Activated T-cell treated with anti-CD3 and anti-CD28 coated beads, Interleukin-2, amount 50 U/mL, for 4 hours (primary cell): ENCODE measurements at places on chromosomes 3 and 15.

GRCh38 chr3:114299941-114300624 is 6.3 kb downstream of the TIGIT start:
- DNase-seq = no peak

GRCh38 chr3:171783086-171783485 is 27.2 kb downstream of the PLD1 start:
- DNase-seq = no peak

DNA sequence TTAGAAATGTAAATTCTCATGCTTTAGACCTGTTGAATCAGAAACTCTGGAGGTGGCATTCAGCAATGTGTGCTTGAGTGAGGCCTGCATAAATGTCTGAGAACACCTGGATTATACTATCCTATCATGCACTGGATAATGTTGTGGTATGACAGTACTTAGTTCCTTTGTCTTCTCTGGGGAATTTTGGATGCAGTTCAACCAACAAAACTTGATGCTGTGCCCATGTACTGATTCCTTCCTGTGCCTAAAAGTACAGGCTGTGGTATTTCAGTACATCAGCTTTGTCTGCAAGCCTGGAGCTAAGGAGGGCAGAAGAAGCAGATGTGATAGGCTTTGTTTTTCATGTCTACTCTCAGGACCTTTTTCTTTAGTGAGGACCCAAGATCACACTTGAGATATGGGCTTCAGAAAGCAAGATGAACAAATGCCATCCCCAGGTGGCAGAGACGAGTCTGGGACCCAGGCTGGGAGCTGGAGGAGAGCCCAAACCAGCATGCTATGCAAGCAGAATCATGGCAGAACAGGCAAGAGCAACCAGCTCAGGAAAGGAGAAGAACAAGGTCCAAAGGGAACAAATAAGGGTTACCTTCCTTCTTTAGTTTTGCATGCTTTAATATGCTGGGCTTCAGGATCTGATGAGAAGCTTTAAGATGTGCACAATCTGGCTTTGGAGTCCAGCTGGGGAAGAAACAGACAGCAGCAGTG is 124.7 kb downstream of the MYRIP start:
- no peak for DNase-seq

- no peak for DNase-seq
Measured at GRCh38 chr15:51992953-51993352, 21.4 kb upstream of the LEO1 start.

DNA sequence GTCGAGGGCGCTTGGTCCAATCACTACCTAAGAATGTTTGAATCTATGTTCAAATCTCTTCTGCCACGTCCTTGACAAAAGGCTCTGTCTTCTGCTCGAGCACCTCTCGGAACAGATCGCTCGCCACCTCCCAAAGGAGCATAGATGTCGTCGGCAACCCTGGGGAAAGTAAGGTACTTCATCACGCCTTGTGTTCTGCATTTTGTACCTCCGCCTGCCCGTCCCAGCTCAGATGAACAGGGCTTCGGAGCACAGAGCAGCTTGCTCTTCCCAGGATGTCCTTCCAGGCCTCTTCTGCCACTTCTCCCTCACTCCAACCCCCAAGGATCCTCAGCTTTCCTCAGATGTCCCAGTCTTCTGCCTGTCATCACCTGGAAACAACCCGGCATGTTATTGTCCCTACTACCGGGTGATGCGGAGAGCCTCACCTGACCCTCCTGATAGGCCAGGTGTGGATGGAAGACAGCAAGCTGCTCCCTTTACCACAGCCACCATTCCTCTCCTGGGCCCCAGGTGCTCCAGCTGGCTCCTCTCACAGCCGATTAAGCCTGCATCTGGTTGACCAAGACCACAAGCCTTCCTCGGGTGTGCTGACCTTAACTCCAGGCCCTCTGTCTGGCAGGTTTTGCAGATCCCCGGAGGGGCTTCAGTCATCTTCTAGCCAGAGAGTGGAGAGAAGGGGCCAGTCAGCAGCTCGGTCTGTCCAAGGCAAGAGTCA is 270.5 kb downstream of the FAM43A start:
- DNase-seq = no peak

GRCh38 chr3:48711727-48712126 is 5.3 kb downstream of the IP6K2 start:
- no peak for DNase-seq

DNA sequence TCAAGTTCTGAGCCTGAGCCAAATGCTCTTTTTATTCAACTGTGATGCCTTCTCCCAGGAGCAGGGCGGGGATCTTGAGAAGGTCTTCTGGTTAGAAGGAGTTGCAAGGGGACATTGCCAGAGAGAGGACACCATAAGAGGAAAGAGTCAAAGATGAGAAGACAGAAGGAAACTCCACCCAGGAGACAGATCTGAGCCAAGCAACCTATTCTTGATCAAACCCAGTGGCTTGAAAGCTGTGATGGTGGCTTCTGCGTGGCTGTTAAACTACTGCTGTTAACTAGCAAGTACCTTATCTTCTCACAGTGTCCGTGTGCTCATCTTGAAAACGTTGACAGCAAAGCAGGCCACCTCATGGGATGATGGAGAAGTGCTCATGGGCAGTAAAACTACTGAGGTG is 19.8 kb upstream of the AGBL1 start:
- DNase-seq = no peak

- no peak for DNase-seq
Measured at GRCh38 chr15:87631775-87632174, 624.8 kb downstream of the NTRK3 start.

- peak; percentile 14 for DNase-seq
Measured at GRCh38 chr3:10758304-10759037, 57.6 kb upstream of the SLC6A11 start.

DNA sequence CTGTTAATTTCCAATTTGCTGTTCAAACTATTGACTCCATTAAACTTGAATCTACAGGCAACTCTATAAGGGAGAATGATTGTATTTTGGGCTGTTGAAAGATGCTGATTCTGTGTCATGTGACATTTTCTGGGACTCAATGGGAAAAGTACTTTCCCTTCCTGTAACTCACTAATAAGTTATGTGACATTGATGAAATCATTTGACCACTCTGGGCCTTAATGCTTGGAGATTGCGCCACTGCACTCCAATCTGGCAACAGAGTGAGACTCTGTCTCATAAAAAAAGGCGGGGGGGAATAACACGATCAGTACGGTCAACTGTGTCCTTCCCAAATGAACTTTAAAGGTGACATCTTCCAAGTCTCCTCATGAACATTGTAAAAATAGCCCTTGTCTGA is 215.2 kb upstream of the SGO1 start:
- no peak for DNase-seq

DNA sequence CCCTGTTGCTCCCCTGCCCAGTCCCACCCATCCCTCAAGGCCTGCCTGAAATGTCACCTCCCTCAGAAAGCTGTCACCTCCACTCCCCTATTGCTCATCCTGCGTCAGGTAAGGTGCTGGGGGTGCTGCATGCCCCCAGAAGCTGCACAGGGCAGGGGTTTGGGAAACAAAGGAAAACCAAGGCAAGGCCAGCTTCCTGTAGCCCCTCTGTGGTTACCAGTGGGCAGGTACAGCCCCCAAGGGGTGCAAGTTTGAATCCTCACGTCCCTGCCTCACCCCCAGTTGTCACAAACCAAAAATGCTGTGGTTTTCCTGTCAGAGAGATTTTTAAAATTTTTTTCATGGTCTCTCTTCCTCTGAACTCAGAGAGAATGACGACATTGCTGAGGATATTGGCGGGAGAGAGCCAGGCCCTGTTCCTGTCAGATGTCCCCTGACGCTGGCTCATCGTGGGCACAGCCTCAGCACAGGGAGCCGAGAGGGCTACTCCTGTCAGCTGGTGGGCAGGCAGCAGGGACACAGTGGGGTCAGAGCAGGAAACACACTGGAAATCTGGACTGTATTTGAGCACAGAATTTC is 27.0 kb downstream of the PSTPIP1 start:
- DNase-seq = no peak

GRCh38 chr3:112687616-112688015 is 46.7 kb upstream of the CCDC80 start:
- DNase-seq = no peak

- DNase-seq = no peak
Measured at GRCh38 chr3:182212479-182213076, 500.9 kb downstream of the SOX2 start.

GRCh38 chr3:125008766-125009165 is 47.0 kb downstream of the HEG1 start:
- no peak for DNase-seq

- no peak for DNase-seq
Measured at GRCh38 chr3:143707848-143708247, 140.4 kb downstream of the SLC9A9 start.

DNA sequence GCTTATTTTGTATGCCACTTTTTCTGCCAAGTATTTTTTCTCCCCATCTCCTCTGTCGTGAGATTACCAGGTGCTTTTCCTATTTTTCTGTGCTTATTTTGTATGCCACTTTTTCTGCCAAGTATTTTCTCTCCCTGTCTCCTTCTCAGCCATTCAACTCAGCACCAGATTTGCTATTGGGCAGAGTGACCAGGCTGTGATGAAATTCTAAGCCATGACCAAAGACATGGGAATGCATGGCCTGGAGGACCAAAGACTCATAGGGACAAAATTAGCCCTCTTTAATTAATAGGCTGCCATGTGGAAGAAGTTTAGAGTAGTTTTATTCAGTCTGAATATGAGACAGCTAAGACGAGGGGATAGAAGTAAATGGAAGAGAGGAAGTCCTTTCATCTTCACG is 257.4 kb downstream of the SQOR start:
- no peak for DNase-seq

GRCh38 chr3:158471639-158472294 is 99.2 kb upstream of the MLF1 start:
- DNase-seq = no peak

DNA sequence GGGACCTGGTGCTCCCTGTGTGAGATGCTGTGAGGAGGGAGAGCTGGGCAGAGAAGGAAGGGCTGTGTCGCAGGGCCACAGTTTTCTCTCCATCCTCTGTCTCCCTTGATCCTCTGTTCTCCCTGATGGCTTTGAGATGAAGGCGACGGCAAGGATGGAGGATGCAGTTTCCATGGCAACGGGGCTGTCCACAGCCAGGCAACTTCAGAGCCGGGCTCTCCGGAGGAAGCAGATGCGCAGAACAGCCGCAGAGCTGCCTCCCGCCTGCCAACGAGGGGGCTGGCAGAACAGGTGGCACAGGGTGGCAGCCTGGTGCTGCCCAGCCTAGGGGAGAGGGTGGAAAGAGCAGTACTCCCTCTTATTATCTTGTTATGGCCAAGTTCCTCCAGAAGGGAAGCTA is 9.9 kb upstream of the GRM2 start:
- no peak for DNase-seq

DNA sequence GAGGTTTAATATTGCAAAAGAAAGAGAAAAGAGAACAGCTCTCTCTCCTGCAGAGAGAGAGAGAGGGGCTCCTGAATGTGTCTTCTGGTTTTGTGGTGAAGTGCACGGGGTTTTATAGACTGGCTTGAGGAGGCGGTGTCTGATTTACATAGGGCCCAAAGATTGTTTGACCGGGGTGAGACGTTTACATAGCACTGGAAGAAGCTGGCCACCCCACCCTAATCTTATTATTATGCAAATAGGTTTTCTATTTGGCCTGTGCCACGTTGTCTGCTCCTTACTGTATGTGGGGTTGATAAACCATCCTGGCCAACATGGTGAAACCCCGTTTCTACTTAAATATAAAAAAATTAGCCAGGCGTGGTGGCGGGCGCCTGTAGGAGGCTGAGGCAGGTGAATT is 268.6 kb downstream of the SV2B start:
- DNase-seq = no peak

DNA sequence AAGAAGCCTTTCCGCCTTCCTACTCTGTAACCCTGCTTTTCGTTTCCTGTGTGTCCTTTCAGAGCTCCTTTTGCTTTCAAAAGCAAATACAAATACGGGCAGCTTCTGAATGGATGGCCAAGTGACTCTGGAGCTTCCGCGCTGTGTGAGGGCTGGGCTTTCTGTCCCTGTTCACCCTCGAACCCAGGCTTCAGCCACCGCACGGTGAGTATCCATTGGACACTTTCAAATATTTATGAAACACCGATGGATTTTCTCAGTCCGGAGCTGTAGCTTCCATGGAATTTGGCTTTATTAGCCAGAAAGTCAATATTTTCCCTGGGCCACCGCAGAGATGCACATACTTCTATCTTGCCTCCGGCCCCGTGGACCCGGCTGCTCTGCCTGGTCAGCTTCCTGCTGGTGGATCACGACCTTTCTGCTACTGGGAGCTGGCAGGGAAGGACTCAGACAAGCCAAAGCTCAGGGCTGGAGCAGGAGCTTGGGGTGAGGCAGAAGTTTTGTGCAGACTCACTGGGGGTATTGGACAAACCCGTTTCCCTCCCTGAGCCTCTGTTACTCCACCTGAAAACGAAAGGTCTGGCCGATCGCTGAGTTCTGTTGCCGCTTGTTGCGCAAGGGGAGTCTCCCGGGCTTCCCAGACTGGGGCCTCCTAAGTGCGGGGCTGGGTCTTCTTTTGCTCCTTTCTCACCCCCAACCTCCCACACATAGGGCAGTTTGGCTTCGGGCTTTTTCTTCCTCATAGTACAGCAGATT is 63.6 kb downstream of the LINGO1 start:
- no peak for DNase-seq

- DNase-seq = no peak
Measured at GRCh38 chr3:170584585-170585007, 1.3 kb downstream of the SLC7A14 start.

GRCh38 chr3:159829539-159830227 is 159.0 kb upstream of the IL12A start:
- no peak for DNase-seq

- DNase-seq = no peak
Measured at GRCh38 chr3:21294768-21295167, 456.2 kb downstream of the ZNF385D start.

DNA sequence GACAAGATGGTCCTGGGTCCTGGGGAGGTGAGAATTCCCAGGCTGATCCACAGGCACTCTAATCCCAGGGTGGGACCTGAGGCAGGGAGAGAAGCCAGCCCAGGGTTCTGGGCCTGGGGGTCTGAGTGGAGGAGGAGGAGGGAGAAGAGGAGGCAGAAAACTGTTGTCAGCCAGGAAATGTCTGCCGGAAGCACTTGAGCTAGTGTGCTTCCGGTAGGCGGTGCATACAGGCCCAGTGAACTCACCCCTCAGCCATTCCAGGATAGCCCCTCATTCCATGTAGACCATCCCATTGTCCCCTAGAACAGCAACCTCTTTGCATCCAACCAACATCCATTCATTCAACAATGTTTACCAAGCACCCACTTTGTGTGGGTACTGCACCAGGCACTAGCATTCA is 47.9 kb upstream of the LCTL start:
- DNase-seq = no peak

GRCh38 chr3:27423463-27423862 is 54.3 kb upstream of the NEK10 start:
- no peak for DNase-seq

- DNase-seq = no peak
Measured at GRCh38 chr3:63920001-63920400, 7.8 kb upstream of the SCAANT1 start.

DNA sequence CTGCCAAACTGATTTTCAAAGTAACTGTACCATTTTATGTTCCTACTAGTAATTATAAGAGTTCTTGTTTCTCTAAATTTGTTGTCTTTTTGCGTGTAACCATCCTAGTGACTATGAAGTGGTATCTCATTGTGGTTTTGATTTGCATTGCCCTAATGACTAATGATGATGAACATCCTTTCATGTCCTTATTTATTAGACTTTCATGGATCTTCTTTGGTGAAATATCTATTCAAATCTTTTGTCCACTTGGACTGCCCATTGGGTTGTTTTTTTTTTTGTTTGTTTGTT is 3.6 kb downstream of the OXSR1 start:
- DNase-seq = no peak
